ENCODE measurements at places on chromosomes 16 and 17. TPM values are rescaled to one million over a fixed set of nuclear protein-coding genes. Genes with fewer than 3 reads are reported as not detected.

Gene TAF15
- total RNA-seq, result 178 TPM

Gene RCVRN
- total RNA-seq, result not detected

Gene NT5C3B
- 35.0 TPM for total RNA-seq

Gene FZD2
- 0.34 TPM for total RNA-seq

Gene KRTAP9-9
- total RNA-seq, result not detected

Gene ATAD5
- 0.64 TPM for total RNA-seq

Gene USP6
- total RNA-seq, result not detected

Gene PRCD
- total RNA-seq, result 3.3 TPM

Gene TSR3
- total RNA-seq, result 63.9 TPM

Gene ITGAD
- total RNA-seq, result not detected

Gene PIK3R5
- 0.07 TPM for total RNA-seq

Gene SRR
- total RNA-seq, result 11.3 TPM

Gene CCL8
- total RNA-seq, result not detected

Gene USP22
- 156 TPM for total RNA-seq

Gene KCNJ2
- under 0.01 TPM for total RNA-seq

Gene TNFRSF13B
- total RNA-seq, result not detected

Gene CCL1
- total RNA-seq, result not detected

Gene OSGIN1
- 5.1 TPM for total RNA-seq

Gene MT1E
- 274 TPM for total RNA-seq

Gene IKZF3
- under 0.01 TPM for total RNA-seq

Gene EPX
- total RNA-seq, result not detected

Gene ABCC12
- total RNA-seq, result not detected

Gene SP2
- total RNA-seq, result 3.4 TPM

Gene CHD9NB
- 1.1 TPM for total RNA-seq

Gene BCL6B
- not detected for total RNA-seq

Gene CIITA
- total RNA-seq, result 0.64 TPM

Gene SLC47A1
- 0.34 TPM for total RNA-seq

Gene RPS6KB1
- 29.2 TPM for total RNA-seq

Gene EXOC3L1
- not detected for total RNA-seq

Gene PPM1E
- total RNA-seq, result 0.68 TPM

Gene NPIPB2
- 3.4 TPM for total RNA-seq

Gene SDK2
- 4.4 TPM for total RNA-seq

Gene ZNF785
- 4.1 TPM for total RNA-seq

Gene IL21R
- total RNA-seq, result not detected

Gene C16orf86
- total RNA-seq, result 0.85 TPM

Gene JPH3
- total RNA-seq, result under 0.01 TPM

Gene NFATC3
- total RNA-seq, result 16.2 TPM

Gene KCNH6
- total RNA-seq, result not detected

Gene EVI2B
- total RNA-seq, result under 0.01 TPM

Gene CDH5
- under 0.01 TPM for total RNA-seq

Gene HSD11B2
- 4.6 TPM for total RNA-seq

Gene CCNF
- 3.1 TPM for total RNA-seq

Gene LHX1
- not detected for total RNA-seq

Gene ALDOA
- 295 TPM for total RNA-seq

Gene SP6
- 1.3 TPM for total RNA-seq

Gene TEKT5
- 0.34 TPM for total RNA-seq

Gene TP53TG3F
- not detected for total RNA-seq

Gene SLC2A4
- 0.14 TPM for total RNA-seq

Gene FOXN1
- under 0.01 TPM for total RNA-seq

Gene CES4A
- total RNA-seq, result 1.4 TPM

Gene VAT1L
- total RNA-seq, result not detected

Gene TBC1D3E
- total RNA-seq, result not detected

Gene PIRT
- total RNA-seq, result not detected

Gene CPPED1
- 7.5 TPM for total RNA-seq

Gene BRIP1
- 3.1 TPM for total RNA-seq

Gene CES3
- total RNA-seq, result 1.4 TPM

Gene NPIPA3
- total RNA-seq, result 1.1 TPM

Gene TADA2A
- 19.5 TPM for total RNA-seq

Gene VTN
- not detected for total RNA-seq

Gene NGFR
- total RNA-seq, result 0.78 TPM
